Stimulated activated CD8-positive, alpha-beta memory T cell treated with anti-CD3 and anti-CD28 coated beads, Interleukin-4, amount 100 ng/mL, for 4 hours (primary cell): ENCODE measurements at places on chromosomes 5 and 9.

- DNase-seq: no peak
Observed at GRCh38 chr9:83569326-83569725, 31.1 kb upstream of the FRMD3 start.

- DNase-seq: no peak
Observed at GRCh38 chr5:107937204-107937603, 266.5 kb upstream of the EFNA5 start.

DNA sequence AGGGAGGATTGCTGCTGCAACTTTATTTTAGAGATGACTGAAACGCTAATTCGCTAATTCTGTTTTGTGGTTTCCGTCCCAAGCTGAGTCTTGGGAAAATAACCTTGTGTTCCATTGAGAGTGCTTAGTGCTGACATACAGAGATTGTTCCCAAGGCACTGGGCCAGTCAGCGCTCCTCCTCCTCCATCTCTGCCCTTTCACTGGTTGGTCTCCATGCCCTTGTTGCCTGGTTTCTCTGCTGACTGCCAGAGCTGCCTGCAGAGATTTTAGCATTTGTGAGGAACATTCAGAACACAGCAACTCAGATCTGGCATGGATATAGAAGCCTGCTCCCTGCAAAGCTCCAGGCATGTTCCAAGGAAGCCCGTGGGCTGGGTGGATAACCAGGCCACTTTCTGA lies 126.0 kb upstream of the IRX2 start:
- no peak for DNase-seq

GRCh38 chr9:948497-948896 lies 28.0 kb upstream of the DMRT3 start:
- no peak for DNase-seq

DNA sequence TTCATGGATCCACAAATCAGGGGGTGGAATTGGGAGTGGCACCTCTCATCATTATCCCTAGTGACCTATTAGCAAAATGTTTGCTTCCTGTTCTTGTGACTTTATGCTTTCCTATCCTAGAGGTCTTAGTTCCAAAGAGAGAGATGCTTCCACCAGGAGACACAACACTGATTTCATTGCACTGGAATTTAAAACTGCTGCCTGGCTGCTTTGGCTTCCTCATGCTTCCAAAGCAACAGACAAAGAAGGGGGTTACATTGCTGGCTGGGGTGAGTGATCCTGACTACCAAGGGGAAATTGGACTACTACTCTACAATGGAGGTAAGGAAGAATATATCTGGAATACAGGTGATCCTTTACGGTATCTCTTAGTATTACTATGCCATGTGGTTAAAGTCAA lies 69.2 kb upstream of the SH3GL2 start:
- no peak for DNase-seq

- no peak for DNase-seq
Observed at GRCh38 chr9:89606624-89607311, 2.0 kb downstream of the GADD45G start.

DNA sequence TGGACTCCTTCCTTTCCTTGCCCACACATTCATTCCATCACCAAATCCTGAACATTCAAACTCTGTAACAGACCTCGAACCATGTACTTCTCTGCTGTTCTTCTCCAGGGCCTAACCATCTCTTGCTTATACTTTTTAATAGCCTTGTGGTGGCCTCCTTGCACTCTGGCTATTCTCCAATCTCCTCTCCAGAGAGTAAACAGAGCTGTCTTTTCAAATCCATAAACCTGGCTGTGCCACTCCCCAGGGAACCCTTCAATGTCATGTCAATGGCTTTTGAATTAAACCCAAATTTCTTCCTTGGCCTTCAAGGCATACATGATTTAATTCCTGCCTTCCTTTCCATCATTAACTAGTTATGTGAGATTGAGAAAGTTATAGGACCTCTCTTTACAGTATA lies 277.6 kb upstream of the EFNA5 start:
- DNase-seq: no peak

GRCh38 chr5:39379693-39380092 lies 15.4 kb upstream of the C9 start:
- no peak for DNase-seq

- peak; percentile 5 for DNase-seq
Observed at GRCh38 chr5:158435161-158435616, 576.2 kb upstream of the CLINT1 start.

DNA sequence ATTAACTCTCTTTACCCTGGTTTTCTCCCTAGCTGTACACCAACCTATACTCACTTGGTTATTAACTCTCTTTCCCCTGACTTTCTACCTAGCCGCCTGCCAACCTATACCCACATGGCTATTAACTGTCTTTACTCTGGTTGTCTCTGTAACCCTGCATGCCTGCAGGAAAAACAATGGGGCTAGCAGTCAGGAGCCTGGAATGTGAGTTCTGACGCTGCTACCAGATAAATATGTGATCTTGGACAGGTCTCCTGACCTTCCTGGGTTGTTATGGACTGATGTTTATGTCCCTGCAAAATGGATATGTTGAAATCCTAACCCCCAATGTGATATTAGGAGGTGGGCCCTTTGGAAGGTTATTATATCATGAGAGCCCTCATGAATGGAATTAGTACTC lies 119.2 kb downstream of the SMARCA2 start:
- no peak for DNase-seq

DNA sequence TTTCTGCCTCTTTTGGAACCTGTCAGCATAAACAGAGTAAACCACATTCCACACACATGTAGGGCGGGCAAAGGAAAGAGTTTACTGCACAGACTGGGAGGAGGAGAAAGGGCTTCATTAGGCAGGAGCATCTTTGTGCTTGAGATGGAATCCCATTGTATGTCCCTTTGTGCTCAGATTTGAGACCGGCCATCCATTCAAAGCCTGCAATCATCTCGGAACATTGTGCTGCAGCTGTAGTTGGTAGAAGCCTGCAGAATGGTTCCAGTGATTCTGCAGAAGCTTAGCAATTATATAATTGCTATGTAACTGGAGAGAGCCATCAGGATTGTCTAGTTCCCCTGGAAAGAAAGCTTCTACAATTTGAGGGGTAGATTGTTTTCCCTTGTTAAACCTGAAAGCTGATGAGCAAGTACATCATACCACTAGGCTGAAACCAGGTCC lies 16.5 kb downstream of the ZNF462 start:
- no peak for DNase-seq
